Hypothalamus (tissue), 51 donors: ENCODE measurements at places on chromosomes 3 and 15.
A peak's percentile ranks its signal among the peaks of the same experiment; 100 is the strongest.

DNA sequence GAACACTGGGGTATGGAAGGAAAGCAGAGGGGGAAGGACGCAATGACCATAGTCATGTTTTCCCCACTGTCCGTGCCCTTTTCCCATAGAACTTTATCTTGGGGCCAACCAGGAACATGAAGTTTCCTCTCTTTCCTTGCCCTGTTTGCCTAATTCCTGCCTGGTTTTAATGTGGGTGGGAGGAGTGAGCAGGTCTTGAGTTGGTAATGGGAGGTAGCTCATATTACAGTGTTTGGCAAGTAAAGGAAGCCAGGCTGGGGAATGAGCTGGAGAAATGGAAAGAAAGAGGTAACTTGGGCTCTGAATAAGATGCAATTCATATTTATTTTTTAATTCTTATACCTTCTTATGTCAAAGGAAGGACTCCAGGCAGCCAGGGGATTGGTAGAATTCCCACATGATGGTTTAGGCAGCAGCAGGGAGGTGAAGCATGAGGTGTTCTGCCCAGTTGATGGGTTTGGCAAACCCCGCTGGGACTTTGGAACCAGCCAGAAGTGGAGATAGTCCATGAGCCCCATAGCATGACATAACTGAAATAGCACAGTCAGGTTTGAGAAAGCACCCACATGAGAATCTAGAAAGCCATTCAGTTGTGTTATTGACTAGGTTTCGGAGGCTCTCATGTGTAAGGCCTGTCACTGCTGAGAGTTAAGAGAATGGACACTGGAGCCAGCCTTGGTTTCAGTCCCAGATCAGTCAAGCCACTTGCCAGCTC is 60.0 kb downstream of the CCK start:
- DNase-seq = no peak

DNA sequence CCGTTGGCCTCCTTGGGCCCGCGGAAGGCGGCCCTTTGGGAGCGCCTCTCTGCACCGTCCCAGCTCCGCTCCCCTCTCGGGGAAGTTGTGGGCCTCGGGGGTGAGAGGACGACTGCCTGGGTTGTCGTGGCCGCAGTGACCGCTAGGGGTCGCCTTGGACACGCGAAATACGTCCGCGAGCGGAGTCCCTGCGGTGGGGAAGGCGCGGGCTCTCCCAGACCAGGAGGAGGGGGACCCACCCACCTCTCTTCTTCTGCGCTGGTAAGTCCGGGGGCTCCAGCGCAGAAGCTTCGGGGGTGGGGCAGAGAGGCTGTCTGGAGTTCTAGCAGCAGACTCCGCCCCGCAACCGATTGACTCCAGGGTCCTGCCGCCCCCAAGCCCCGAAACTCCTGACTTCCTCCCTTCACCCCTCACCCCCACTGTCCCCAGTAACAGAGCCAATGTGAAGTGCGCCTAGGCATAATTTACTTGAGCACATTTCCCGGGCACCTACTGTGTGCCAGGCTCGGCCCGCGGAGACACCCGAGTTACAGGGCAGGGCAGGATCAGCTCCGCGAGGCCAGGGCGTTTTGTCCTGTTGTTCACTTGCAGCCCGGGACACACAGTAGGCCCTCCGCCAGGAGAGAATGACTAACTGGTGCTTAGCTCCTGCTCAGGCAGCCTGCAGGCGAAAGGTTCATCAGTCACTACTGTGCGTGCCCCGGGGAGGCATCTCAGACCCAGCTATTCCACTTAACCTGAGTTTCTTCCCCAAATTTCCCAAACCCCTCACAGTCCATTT is 32.8 kb downstream of the DNASE1L3 start:
- DNase-seq = peak; percentile 64

GRCh38 chr3:66098436-66098835 is 59.7 kb upstream of the MAGI1 start:
- no peak for DNase-seq

DNA sequence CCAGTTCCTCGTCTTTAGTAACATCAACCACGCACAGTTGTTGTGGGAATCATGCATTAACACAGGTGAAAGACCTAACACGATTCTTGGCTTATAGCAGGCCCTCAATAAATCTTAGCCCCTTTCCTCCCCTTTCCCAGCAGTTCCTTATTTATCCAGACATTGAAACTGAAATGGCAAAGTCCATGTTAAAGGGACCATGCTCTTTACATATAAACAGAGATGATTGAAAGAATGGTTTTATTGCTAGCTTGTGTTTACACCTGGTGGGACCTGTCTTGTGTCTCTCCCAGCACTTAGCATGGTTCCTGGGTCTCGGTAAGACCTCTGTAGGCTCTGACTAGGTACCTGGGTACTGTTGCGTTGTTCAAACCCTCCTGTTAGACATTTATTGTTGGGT is 251.8 kb downstream of the LRTM1 start:
- no peak for DNase-seq

GRCh38 chr15:36982430-36982829 is 117.9 kb downstream of the MEIS2 start:
- DNase-seq = no peak

DNA sequence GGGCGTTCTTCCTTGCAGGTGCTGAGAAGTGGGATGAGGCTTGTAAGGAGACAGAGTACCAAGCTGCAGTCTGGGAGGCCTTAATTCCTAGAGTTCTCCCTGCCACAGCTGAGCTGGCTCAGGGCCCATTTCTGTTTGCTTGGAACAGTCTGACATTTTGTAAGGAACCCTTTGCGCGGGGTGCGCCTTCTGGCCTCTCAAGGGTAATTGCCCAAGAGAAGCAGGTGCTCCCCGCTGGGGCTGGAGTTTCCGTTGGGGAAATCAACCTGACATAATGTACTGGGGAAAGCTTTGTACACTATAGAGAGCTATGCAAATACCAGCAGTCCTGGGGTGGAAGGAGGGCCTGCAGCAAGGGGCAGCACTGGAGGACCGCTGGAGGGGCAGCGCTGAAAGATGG is 83.6 kb downstream of the HMG20A start:
- no peak for DNase-seq

- no peak for DNase-seq
Observed at GRCh38 chr3:127625821-127626220, 3.2 kb upstream of the PODXL2 start.

DNA sequence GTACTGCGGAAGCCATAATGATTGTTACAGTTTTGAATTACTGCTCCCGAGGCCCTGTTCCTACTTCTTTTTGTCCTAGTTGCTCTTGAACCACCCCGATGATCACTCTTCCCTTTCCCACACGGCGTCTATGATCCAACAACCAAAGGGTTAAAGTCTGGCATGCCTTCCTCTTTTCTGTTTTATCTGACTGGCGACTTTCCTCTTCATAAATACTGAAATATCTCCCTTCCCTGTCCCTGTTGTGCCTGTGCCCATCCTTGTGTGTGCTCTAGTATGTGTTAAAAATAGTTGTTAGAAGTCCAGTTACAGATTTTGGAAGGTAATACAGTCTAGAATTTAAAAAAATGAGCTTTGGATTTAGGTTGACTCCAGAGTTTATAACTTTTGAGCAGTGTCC is 83.6 kb downstream of the AKAP13 start:
- no peak for DNase-seq

- no peak for DNase-seq
Observed at GRCh38 chr15:75104804-75105557, 81.6 kb downstream of the PPCDC start.

DNA sequence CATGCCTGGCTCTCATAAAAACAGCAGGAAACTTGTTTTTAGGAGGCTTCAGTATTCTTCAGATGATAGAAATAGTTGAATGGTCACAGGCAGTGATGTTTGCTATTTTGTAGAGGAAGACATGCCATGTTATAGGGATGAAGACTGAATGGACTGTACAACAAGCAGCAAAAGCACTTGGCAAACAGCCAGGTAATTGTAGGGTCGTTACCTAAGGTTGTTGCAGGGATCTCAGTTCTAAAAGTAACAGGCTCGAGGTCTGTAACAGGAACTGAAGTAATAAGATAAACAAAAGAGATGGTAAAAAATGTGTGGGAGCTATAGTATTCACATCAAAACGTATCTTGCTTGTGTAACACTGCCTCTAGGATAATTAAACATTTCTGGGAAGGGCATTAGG is 116.3 kb downstream of the TFG start:
- DNase-seq = no peak

DNA sequence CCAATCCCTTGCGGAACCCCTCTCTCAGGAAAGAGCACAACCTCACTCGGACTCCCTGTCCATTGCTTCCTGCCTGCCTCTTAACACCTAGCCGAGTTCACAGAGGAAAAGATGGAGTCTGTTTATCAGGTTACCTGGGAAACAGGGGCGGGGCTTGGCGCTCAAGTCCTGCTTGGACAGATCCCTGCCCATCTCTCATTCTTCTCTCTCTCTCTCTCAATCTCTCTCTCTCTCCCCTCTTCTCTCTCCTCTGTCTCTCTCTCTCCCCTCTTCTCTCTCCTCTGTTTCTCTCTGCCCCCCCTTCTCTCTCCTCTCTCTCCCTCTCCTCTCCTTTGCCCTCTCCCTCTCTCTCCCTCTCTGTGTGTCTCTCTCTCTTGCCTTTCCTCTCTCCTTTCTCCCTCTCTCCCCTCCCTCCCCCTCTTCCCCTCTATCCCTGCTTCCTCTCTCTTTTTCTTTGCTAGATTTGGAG is at the start of gene EFHB:
EFHB (minus strand) TSS at position 120 of the 469 bp plus-strand sequence. CDS start 199 bp downstream, outside the sequence.
- no peak for DNase-seq

DNA sequence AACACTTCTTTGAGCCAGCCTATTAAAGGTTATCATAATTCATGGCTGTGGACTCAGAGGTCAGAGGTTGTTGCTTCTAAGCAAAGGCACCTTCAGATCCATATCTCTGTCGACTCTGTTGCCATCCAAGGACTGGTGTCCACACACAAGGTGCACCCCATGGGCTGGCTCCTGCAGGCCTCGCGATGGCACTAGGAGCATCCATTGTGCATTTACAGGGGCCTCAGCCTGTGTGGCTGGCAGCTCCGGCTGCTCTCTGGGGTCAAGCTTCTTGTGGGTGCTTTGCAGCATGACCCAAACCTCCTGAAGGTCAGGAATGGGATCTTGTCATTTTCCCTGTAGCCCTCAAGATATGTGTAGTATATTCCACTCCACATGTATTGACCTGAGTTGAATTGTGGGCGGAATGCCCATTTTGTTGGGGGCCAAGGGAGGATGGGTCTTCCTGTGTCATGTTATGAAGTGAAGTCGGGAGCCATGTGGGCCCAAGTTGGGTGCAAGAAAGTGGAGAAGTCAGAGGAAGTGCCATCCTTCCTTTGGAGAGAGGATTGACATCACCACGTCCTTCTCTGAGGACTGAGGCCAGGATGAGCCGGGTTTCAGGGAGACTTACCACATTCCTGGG is 43.9 kb downstream of the CHDH start:
- DNase-seq = no peak

- DNase-seq = peak; percentile 76
Observed at GRCh38 chr3:10015461-10015904, 10.8 kb upstream of the FANCD2 start.

DNA sequence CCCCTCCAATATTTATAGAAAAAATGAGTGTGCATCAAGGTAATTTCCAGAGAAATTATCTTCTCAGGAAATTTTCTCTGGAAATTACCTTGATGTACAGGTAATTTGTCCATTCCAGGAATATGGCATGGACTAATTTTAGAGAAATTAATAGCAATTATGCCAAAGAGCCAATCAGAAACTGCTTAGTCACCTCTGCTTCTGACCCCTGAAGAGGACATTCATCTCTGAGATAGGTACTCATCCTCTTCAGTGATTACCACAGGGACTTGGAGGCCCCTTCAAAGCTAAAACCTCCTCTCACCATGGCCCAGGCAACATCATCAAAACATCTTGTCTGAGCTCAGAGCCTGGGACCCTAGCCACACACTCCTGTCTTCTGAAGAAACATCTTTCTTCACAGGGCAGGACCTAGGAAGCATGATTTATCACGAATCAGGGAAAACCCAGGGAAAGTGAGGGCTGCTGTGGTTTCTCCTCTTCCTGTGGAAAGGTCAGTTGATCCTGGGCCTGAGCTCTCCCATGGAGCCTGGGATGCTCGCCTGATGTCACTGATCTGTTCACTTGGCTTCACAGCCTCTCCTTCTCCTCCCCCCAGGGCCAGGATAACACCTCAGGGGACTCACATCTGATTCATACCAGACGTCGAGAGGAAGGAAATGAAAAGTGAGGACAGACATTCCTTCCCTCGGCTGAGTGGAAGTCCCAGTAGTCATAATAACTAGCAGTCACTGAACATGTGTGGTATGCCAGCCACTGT is 210.5 kb downstream of the DTWD1 start:
- DNase-seq = no peak

- no peak for DNase-seq
Observed at GRCh38 chr3:48708481-48708889, 8.5 kb downstream of the IP6K2 start.
